Renal cortical epithelial cell (primary cell): ENCODE measurements at places on chromosomes 2 and 18. TPM values are rescaled to one million over a fixed set of nuclear protein-coding genes. Genes with fewer than 3 reads are reported as not detected.
A peak's percentile ranks its signal among the peaks of the same experiment; 100 is the strongest.

- DNase-seq = peak; percentile 14
Measured at GRCh38 chr2:85111819-85112281, 21.3 kb upstream of the TCF7L1 start.

- DNase-seq = no peak
Measured at GRCh38 chr2:161650116-161651015, 26.1 kb downstream of the SLC4A10 start.

DNA sequence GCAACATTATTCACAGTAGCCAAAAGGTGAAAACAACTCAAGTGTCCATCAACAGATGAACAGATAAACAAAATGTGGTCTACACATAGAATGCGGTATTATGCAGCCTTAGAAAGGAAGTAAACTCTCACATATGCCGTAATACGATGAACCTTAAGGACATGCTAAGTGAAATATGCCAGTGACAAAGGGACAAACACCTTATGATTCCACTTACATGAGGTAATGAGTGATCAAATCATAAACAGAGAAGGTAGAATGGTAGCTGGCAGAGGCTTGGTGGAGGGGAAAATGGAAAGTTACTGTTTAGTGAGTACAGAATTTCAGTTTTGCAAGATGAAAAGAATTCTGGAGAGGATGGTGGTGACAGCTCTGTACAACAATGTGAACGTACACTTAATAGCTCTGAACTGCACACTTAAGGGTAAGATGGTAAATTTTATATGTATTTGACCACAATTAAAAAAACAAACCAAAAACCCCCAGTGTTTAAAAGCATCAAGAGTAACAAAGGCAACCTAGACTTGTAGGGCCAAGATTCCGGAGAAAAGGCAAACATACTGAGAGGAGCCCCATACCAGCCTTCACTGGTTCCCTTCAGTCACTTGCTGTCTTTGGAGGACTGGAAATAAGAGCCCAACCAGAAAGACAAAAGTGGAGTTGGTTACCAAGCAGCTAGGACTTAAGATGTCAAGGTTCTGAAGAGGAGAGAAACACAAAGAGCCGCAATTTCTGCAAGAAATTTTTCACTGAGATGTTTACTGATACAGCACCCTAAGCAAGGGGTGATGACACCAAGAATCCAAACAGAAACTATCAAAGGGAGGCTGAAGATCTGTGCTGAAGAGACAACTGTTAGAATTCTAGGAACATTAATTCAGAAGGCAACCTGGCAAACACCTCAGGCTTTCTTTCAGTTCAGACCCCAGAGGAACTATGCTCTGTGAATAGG lies 61.3 kb downstream of the CUL3 start:
- peak; percentile 16 for DNase-seq

DNA sequence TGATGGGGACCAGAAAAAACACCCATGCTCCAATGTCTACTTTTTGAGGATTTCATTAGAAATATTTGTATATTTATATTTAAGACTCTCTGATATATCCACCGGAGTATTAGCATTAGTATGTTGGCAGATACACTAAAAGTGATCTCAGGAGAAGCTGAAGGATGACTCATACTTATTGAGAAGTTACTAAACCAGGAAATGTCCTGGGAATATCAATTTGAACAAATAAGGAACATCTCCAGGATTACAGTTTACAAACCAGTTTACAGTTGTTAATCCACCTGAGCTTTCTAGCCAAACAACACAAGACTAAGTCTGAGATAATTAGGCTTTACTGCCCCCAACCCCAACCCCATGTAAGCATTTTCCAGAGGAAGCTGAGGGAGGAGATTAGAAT lies 16.1 kb upstream of the DPP4 start:
- DNase-seq = peak; percentile 77

DNA sequence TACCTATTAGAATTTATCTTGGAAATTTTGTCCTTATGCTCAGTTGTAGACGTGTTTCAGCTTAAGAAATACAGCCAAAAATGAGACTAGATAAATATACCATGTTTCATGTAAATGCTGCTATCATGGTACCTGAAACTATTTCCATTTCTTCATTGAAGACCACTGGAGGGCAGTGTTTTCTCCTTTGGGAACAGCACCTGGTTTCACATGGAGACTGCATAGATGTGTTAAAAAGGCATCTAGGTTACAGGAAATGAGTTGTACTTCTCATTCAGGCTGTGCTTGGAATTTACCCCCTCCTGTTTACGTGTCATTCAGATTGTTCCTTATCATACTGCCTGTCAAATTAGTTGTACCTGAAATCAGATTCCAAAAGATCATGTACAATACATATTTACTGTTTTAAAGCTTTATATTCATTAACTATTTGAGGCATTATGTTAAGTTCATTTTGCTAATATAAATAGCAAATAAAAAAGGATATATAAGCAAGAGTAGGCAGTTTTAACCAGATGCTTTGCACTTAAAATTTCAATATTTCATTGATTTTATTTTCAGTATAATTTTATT lies 57.3 kb upstream of the PSMD14 start:
- peak; percentile 82 for DNase-seq

The LYPD6 gene
- 1.6 and 5.6 TPM in 2 replicates for total RNA-seq

The GPR35 gene
- 1.6 TPM in 1 of 2 replicates, not detected in the other for total RNA-seq

The VIT gene
- total RNA-seq = 0.15 and 0.52 TPM in 2 replicates

- no peak for DNase-seq
Measured at GRCh38 chr18:80189531-80189865, 57.8 kb downstream of the PARD6G start.

DNA sequence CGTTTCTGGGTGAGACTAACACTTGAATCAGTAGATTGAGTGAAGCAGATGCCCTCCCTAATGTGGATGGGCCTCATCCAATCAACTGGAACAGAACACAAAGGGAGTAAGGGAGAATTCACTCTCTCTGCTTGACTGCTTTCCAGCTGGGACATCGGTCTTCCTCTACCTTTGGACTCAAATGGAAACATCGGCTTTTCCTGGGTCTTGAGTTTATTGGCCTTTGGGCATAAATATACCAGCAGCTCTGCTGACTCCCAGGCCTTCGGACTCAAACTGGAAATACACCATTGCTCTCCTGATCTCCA lies 311.6 kb downstream of the STK39 start:
- DNase-seq = peak; percentile 43

- DNase-seq = no peak
Measured at GRCh38 chr18:3180325-3180724, 39.4 kb downstream of the MYOM1 start.

DNA sequence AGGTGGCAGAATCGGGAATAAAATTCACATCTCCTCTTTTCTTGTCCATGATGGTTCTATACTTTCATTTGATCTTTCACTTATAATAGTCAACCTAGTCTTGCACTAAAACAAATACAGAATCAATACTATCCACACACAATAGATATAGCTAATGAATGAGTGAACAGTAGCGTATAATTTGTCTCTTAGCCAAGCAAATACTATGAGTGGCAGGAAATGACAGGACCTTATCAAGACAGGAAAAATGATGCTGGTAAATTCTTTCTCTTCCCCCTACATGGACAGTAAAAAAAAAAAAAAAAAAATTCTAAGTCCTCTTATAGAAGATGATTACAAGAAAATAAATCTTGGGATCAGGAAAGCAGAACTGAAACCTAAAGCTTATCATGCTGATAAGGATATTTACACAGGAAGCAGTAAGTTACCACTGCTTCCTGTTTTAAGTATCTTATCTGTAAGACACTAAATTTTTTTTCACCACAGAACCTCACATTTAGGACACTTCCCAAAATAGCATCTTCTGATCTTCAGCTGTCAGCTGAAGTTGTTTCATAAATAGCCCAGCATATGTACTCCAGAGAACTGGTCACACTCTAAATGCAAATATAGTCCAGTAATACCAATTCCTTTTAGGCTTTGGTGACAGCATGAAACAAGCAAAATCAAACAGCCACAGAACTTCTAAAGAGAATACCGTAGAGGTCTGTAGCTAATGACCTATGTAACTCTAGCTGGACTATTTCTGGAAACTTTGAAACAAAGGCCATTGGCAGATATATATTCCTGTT lies 27.0 kb downstream of the IRS1 start:
- no peak for DNase-seq

DNA sequence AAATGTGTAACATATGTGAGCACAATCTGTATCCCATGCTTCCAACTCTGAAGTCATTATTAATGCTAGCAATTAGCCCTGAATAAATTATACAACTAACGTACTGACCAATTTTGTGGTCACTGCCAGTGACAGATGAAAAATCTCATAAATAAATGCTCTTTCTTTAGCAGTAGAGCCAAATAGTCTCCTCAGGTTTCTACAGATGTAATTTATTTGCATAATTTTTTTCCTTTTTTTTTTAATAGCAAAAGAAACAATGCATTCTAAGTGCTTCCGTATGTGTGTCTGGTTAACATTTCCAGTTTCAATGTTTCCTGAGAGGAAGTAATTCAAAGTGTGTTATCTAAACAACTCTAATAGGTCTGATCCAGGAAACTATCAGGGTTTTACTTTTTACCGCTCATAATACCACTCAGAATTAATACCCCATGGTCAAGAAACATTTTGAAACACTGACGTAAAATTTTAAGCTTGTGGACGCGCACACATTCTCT lies 108.4 kb downstream of the MEP1B start:
- DNase-seq = no peak
